ENCODE measurements at places on chromosomes 11 and 22. TPM values are rescaled to one million over a fixed set of nuclear protein-coding genes. Genes with fewer than 3 reads are reported as not detected.

DNA sequence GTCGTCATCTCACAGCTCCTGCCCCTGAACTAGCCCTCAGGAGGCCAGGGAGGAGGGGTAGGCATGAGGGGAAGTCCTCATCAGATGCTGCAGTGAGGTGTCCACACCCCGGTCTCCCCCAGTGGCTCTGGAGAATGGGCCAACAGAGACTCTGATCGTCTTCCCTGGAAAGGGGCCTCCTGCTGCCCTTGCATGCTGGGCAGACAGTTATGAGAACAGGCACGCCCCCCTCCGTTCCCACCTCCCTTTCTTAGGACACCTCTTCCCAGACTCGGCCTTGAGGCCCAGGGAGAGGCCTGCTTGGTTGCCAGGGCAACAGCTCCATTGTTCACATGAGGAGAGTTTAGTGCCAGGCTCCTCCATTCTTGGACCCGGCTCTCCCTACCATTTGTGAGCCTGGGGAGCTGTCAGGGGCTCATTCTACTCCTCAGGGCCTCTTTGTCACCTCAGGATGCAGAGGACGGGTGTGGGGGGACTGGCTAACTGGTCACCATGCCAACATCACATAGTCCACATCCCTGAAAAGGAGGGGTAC is 157.7 kb downstream of the TTC17 start:
- DNase-seq: no peak

- DNase-seq: no peak
Measured at GRCh38 chr11:19891022-19891421, 178.4 kb downstream of the NAV2 start.

- no peak for DNase-seq
Measured at GRCh38 chr22:39153220-39153717, 789 bp upstream of the CBX7 start.

- DNase-seq: no peak
Measured at GRCh38 chr22:37484480-37485394, 1.4 kb downstream of the MFNG start.

GRCh38 chr11:10371926-10372641 is 67.2 kb downstream of the ADM start:
- no peak for DNase-seq

Gene MUC5B
- total RNA-seq: 24.3 TPM

All from PC-3 (cell line).